Stimulated activated CD4-positive, alpha-beta T cell treated with anti-CD3 and anti-CD28 coated beads, Interleukin-4, amount 100 ng/mL, for 1 hour (primary cell): ENCODE measurements at places on chromosomes 4 and X.

DNA sequence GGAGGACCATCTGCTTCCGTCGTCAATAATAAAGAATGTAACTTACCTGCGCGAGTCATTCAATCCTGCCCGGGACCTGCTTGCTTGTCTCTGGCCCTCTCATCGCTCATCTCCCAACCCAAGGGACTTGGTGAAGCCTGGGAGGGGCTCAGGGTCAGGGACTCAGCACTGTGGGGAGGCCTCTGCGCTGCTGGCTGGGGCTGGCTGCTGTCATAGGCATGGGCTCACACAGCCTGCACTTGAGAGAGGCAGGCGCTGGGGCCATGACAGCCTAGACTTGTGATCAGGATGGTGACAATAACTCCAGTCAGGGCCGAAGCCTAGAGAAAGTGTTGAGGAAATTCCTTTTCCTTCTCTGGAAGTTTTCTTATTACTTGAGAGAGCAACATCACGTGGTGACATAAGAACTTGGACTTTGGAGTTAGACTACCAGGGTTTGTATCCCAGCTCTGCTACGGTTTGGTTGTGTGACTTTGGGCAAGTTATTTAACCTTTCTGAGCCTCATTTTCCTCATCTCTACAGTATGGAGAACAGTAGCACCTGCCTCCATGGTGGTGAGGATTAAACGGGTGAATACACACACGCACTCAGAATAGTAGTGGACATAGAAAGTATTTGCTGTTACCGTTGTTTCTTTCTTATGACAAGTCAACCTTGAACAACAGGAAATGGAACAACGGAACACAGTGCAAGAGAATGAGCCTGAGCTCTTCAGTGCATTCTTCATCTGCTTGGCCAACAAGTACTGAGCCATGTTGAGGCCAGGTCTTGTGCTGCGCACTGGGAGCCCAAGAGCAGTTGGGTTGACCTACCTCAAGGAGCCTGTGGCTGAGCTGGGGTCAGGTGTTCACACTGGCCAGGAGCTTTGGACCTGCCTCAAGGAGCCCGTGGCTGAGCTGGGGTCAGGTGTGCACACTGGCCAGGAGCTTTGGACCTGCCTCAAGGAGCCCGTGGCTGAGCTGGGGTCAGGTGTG is 60.5 kb downstream of the TBC1D14 start:
- no peak for DNase-seq

- DNase-seq = no peak
Measured at GRCh38 chr4:139188648-139189416, 11.8 kb upstream of the ELF2 start.

DNA sequence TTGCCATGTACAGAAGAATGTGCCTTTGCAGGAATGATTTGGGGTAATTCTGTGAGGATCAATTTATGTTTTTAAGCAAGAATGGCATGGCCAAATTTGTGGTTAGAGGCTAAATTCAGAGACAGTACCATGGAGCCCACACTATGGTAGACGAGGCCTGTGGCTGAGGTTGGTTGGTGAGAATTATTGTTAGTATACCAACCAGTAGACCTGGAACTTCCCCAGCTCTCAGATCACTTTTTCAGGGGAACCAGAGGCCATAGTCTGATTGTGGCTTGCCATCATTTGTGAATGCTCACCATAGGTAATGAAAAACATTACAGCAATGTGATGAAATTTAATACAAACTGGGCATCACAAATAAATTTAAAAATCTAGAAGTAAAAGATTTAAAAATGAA is 56.3 kb downstream of the SHISA3 start:
- no peak for DNase-seq

DNA sequence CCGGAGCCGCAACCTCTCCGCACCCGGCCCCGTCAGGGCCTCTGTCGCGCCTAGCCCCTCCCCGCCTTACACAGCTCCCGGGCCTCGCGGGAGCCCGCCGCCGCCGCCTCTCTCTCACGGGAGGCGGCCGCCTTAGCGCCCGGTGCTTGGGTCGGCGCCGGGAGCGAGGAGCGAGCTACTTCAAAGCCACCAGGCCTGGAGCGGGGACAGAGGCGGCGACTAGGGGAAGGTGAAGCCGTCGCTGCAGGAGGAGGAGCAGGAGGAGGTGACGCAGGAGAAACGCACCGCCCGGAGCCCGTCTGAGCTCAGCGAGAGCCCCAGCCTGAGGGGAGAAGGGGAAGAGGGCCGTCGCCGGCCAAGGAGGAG is 250 bp downstream of the USP9X start:
- DNase-seq = peak; percentile 57

DNA sequence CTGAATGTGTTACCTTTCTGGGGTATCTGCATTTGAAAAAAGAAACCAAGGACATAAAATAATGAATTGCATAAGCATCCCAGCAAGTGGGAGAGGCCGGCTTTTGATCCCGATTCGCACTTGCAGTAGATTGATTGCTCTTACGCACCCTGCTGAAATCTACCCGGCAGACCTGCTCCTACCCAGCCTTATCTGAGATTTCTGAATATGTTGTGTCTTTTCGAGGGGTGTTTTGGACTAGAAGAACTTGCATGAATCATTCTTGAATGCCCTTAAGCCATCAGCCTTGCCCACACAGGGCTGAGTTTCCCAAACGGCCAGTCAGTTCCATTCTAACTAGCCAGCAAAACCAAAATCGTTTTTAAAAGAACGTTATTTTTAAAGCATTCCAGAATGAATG is 174.4 kb upstream of the BCOR start:
- DNase-seq = no peak

- no peak for DNase-seq
Measured at GRCh38 chrX:85994228-85994627, 53.1 kb downstream of the CHM start.
